NCI-H1105 (cell line): ENCODE measurements at places on chromosomes 11 and 22.

DNA sequence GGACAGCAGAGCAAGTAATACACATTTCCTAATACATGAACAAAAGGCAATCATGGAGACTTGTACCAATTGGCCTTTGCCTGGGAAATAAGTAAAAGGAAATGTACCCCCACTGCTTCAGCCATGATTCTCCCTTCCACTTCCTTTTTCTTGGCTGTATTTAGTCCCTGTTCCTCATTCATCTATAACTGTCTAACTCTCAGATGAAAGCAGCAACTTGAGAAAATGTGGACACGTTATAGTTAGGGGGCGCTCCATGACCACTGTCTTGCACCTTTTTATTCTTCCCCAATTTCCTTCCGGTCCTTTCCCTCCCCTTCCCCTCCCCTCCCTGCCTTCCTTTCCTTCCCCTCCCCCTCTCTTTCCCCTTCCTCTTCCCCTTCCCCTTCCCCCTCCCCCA, 61.3 kb upstream of the BARX2 start:
- no peak for DNase-seq

- no peak for DNase-seq
Measured at GRCh38 chr22:43314611-43315010, 28.6 kb downstream of the SCUBE1 start.

- DNase-seq, result no peak
Measured at GRCh38 chr11:82738091-82738490, 4.4 kb upstream of the FAM181B start.

GRCh38 chr22:27124351-27124966, 467.1 kb downstream of the MIAT start:
- DNase-seq, result no peak

DNA sequence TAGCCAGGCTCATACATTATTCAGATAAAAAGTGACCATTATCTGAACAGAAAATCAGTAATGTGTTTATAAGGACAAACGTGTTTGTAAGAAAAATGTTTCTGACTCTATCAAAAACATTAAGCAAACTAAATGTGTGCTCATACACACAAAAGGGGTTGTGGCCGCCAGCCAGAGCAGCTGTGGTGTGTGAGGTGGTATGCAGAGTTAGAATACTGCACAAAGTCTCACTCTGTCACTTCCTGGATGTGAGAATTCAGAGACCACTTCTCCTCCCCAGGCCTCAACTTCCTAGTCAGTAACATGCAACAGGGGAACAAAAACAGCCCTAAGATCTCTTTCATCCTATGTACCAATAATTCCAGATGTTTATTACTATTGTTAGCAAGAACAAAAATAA, 9.4 kb downstream of the OR5B21 start:
- no peak for DNase-seq

DNA sequence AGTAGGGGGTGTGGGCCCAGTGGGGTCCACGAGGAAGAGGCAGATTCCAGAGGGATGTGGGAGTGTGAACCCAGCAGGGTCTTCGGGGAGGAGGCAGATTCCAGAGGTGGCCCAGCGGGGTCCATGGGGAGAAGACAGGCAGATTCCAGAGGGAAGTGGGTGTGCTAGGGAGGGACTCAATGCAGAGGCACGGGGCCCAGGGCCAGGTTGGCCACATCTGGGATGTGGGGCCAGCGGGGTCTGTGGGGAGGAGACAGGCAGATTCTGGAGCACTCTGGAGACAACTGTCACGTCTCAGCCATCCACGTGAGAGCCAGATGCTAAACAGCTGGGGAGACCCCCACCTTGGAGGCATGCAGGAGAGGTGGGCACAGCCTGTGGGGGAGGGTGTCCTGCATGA, 582.6 kb downstream of the TBC1D22A start:
- no peak for DNase-seq
